ENCODE measurements at places on chromosomes 1 and 21.
A peak's percentile ranks its signal among the peaks of the same experiment; 100 is the strongest.

DNA sequence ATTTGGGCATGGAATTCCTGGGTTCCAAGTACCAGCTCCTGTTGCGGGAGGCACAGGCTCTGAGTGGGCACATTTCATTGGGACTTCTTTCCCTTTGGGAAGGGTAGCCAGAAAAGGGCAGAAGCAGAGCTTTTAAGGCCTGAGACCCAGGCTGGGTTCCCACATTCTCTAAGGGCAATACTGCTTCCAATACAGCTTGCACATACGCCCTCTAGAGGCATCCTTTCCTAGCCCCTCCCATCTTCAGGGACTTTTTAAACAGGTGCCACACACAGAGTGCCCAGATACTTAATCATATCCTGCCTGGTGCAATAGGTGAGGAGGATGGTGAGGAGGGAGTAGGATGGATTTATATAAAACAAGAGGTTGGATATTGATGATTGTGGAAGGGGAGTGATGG lies 5.7 kb downstream of the GPR88 start:
- DNase-seq, result no peak

- DNase-seq, result no peak
Measured at GRCh38 chr1:14300991-14301703, 297.3 kb upstream of the KAZN start.

DNA sequence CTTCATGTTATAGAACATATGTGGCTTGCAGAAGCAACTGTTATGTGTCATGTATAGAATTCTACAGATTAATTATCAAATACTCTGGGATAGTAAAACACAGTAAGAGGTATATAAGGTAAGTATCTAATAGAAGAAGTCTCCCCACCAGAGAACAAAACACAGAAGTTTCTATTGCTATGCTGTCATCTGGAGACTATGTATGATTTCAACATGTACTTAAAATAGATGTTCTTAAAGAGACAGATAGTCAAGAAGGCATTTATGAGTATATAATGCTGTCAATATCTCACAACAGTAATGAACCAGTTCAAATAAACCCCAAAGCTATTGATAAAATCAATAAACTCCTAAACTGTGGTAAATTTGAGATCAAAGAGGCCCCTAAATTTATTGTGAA lies 8.1 kb upstream of the ADCY10 start:
- DNase-seq, result no peak

GRCh38 chr1:231036416-231036815 lies 3.6 kb downstream of the FAM89A start:
- no peak for DNase-seq

- no peak for DNase-seq
Measured at GRCh38 chr1:108584428-108584856, 24.5 kb downstream of the EEIG2 start.

DNA sequence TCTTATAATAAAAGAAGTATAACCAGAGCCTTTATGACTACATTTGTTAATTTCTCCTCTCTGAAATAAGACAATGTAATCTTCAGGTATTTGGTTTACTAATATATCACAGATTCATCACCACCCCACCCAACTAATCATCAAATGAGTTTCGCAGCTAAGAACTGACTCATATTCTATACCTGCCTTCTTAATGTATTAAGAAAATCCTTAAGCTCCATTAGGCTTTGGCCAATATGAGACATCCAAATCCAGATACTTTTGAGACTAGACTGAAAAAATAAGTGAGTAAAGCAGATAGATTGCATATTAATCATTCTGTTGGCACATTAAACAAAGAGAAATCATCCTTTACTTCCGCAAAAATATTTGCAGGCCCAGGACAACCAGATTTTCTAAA lies 18.7 kb upstream of the FMO2 start:
- no peak for DNase-seq

DNA sequence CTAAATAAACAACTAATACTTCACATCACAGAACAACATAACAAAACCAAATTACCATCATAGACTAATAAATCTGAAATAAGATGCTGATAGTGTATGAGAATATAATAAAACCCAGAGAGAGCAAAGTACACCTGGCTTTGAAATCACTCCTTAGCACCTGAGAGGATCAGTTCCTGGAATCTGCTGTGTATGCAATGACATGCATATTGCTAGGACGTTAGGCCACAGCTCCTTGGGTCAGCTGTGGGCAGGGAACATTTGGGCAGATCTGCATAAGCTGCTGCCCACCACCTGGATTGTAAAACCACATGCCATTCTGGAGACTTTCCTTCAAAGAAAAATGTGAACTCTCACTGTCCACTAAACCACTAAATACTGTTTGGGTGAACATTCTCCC lies 81.1 kb downstream of the NR5A2 start:
- DNase-seq, result no peak

- no peak for DNase-seq
Measured at GRCh38 chr1:8525216-8525557, 207.3 kb downstream of the SLC45A1 start.

- DNase-seq, result no peak
Measured at GRCh38 chr1:157404614-157405013, 147.7 kb downstream of the FCRL5 start.

DNA sequence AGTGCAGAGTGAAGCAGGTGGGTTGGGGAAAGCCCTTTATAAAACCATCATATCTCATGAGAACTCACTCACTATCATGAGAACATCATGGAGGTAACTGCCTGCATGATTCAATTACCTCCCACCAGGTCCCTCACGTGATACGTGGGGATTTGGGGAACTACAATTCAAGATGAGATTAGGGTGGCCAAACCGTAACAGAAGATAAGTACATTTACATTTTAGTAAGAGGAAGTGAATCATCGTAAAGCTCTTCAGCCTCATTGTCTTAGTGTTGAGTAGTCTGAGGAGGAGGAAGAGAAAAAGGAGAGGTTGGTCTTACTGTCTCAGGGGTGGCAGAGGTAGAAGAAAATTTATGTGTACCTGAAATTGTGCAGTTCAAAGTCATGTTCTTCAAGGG lies 1053.4 kb upstream of the ADGRL4 start:
- DNase-seq, result no peak

DNA sequence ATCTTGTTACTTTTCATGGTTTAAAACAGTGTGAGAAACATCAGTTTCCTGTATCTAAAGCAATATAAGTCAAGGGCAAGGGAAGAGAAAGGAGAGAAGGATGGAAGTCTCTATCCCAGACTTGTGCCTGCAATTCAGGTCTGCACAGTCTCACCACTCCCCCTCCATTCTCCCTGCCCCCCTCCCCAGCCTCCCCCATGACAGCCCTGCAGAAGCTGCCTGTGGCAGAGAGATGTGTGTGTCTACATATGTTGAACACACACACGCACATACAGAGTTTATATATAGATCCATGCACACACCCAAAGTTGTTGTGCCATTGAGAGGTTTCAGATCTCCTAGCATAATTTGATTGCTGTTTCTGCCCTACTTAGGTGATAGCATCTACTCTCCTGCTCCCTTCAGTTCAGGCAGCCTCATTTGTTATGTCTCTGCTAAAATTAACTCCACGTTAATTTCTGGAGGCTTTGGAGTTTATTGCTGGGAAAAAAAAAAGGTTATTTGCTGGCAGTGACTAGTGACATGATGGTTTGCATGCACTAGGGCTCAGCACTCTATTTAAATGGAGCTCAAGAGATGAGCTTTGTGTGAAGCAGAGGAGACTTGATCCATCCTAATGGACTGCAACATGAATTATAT lies 124.9 kb upstream of the SMYD2 start:
- no peak for DNase-seq

DNA sequence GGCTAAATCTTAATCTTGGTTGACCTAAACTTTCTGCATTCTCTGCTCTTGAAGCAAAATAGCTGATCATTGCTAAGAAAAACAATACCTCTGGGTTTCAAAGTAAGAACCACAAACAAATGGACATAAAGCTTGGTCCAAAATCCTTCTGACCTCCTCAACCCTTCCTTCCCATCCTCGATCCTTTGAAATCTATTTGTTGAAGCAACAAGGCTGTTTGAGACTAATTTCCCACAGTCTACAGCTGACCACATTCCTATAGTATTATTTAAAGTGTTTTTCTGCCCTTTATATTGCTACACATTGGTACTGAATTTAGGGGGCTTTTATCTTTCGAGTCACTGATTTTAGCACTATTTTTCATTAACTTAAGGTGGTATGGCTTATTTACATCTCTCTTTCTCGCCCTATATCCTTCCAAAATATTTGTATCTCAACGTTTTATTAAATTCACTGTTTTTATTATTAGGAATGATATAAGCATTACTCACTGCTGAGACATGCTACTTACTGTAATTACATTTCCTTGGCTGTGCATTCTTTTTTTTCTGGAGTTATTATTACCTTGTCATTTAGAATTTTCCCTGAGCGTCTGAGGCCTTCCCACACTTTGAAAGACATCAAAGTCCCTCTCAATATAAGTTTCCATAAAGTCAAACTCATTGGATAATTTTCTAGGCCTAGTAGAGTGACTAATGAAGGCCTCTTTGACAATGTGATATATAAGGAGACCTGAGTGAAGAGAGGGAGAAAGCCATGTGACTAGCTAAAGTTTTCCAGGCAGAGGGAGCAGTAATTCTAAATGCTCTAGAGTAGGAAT lies 73.9 kb downstream of the RAB3GAP2 start:
- DNase-seq, result no peak

- no peak for DNase-seq
Measured at GRCh38 chr1:77012066-77012465, 144.8 kb downstream of the ST6GALNAC5 start.

GRCh38 chr1:29849038-29849750 lies 612.9 kb downstream of the PTPRU start:
- DNase-seq, result peak; percentile 11

GRCh38 chr21:36246080-36246631 lies 73.8 kb upstream of the MORC3 start:
- DNase-seq, result no peak

DNA sequence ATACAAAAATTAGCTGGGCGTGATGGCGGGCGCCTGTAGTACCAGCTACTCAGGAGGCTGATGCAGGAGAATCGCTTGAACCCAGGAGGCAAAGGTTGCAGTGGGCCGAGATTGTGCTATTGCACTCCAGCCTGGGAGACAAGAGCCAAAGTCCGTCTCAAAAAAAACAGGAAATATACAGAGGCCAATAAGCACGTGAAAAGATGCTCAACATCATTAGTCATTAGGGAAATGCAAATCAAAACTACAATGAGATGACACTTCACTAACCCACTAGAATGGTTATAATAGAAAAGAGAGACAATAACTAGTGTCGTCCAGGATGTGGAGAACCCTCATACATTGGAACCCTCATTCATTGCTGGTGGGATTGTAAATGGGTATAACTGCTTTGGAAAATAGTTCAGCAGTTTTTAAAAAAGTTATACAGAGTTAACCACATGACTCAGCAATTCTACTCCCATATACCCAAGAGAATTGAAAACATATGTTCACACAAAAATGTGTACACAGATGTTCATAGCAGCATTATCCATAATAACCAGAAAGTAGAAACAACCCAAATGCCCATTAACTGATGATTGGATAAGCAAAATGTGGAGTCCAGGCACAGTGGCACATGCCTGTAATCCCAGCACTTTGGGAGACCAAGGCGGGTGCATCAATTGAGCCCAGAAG lies 6.4 kb upstream of the E2F2 start:
- no peak for DNase-seq

- no peak for DNase-seq
Measured at GRCh38 chr1:11704194-11704529, 12.7 kb downstream of the DRAXIN start.

DNA sequence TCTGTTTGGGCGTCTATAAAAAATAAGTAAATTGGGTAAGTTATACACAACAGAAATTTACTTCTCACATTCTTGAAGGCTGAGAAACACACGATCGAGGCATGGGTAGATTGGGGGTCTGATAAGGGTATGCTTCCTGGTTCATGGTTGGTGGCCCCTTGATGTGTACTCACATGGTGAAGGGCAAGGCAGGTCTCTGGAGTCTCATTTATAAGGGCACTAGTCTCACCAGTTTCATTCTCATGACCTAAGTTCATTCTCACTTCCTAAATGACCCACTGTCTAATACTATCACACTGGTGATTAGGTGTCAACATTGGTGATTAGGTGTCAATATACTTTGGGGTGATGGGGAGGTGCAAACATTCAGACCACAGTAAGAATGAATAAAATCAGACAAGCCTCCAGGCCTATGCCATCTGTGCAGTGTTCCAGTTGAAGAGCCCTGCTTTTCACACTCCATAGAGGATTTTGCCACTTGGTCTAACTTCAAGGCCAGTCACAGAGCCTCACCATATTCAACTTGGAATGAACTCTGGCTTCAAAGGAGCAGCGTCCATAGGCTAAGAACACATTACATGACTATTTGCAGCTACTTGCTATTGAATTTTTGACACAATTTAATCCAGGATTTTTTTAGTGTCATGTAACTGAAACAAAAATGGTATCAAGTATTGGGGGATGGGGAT lies 2.5 kb upstream of the GBP4 start:
- peak; percentile 5 for DNase-seq

- DNase-seq, result no peak
Measured at GRCh38 chr1:85444381-85444780, 20.6 kb downstream of the DDAH1 start.

- peak; percentile 43 for DNase-seq
Measured at GRCh38 chr1:36609241-36610027, 126.7 kb upstream of the CSF3R start.

- DNase-seq, result peak; percentile 22
Measured at GRCh38 chr1:7993593-7994479, 32.3 kb downstream of the ERRFI1 start.

GRCh38 chr1:62259551-62259950 lies 59.7 kb downstream of the KANK4 start:
- no peak for DNase-seq

DNA sequence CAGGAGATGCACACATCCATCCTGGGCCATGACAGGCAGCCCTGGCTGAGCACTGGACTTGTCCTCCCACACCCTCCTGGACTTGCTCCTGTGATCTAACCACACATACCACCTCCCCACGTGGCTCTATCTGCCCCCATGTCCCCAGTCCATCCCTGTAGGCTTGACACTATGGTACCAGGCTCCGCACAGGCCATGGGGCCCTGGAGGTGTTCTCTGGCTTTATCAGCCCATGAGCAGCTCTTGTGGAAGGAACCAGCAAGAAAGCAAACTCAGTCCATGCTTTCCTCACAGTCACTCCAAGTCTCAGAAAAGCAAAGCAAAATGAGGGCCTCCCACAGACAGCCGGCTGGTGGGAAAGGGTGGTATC lies 61.6 kb downstream of the CD46 start:
- no peak for DNase-seq

DNA sequence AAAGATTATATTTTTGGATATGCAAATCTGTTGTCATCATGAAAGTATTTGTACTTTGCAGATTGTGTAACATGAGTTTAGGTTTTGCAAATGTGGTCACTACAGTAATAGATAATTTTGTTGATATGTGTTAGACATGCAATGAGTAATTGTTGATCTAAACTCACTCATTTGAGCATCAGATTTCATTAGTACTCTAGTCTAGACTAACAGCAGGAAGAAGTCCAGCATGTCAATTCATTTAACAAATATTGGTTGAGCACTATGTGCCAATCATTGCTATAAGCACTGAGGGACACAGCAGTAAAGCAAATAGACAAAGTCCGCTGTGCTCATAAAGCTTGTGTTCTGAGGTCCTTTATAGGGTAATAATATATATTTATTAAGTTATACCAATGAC lies 350.0 kb downstream of the USP25 start:
- DNase-seq, result no peak

Measured in GM18507 (cell line).